ENCODE measurements at places on chromosomes 16 and 17.

- DNase-seq, result peak; percentile 66
These were observed 767 bp downstream of the SYNGR2 start for GRCh38 chr17:78168903-78169793.

GRCh38 chr16:12245921-12246720 lies 269.6 kb downstream of the SNX29 start:
- no peak for DNase-seq

- DNase-seq, result no peak
These were observed 2.5 kb downstream of the VASN start for GRCh38 chr16:4373909-4374742.

DNA sequence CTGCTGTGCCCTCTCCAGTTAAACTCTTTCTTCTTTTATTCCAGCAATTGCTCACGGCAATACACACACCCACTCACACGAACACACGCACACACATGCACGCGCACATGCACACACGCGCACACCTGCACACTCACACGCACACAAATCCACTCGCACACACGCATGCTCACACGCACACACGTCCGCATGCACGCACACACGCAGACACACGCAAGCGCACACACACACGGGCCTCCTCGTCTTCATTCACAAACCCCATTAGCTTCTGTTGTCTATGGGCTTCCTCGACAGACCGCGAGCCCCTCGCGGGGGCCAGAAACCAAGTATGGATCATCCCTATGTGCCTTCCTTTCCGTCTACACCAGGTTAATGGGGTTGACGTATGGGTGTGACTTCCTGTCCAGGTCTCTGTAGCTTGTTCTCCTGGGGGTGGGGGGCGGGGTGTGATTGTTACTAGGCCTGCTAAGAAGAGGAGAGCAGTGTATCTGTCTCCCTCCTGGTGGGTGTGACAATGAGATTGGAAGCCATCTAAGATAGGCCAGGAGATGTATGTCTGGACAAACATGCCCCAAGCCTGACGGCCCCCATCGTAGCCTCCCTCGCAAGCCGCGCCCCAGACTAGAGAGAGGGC lies 670 bp upstream of the CTF1 start:
- no peak for DNase-seq

DNA sequence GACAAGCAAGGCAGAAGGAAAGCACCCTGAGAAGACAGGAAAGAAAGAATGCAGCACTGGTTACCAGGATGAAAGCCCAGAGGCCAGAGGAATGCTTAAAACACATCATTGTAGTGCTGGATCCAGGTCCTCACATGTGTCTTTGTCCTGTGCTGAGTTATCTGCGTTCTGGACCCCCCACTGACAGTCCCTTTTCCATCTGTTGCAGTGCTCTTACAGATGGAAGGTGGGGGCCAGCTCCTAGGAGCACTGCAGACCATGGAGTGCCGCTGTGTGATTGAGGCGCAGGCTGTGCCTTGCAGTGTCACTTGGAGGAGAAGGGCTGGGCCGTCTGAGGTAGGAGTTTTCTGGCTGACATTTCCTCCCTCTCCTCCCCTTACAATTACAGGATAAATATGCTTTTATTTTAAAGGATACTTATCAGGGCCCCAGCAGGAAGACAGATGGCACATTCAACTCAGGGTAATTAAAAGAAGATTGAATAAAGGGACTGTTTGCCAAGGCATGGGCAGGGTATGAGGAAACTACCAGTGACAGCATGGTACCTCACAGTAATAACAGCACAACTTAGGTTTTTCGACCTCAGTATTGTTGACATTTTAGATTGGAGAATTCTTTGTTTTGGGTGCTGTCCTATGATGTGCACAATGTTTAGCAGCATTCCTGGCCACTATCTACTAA lies 3.0 kb downstream of the EME1 start:
- DNase-seq, result no peak

DNA sequence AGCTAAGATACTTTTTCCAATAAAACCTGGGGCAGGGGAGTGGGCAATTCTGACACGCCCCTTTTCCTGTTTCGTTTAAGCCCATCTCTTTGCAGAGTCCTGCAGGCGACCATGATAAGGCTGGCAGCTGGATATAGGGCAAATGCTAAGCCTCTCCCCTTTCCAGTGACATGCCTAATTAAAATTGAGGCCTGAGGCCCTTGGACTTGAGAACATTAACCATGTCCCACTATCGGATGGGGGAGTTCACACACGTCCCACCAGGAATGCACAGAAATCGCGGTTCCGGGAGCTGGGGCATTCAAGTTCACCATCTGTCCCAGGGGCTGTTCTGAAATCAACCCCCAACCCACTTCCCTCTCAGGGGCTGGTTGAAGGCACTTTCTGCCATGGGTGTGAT lies 109.2 kb upstream of the FOXF1 start:
- no peak for DNase-seq

- DNase-seq, result no peak
These were observed 362.3 kb upstream of the EEF2KMT start for GRCh38 chr16:5459863-5460262.

GRCh38 chr17:4587195-4587594 lies 2.9 kb downstream of the SMTNL2 start:
- DNase-seq, result no peak

GRCh38 chr17:56777859-56778258 lies 55.9 kb downstream of the C17orf67 start:
- no peak for DNase-seq

GRCh38 chr17:40980596-40980995 lies 3.5 kb downstream of the KRT40 start:
- no peak for DNase-seq

DNA sequence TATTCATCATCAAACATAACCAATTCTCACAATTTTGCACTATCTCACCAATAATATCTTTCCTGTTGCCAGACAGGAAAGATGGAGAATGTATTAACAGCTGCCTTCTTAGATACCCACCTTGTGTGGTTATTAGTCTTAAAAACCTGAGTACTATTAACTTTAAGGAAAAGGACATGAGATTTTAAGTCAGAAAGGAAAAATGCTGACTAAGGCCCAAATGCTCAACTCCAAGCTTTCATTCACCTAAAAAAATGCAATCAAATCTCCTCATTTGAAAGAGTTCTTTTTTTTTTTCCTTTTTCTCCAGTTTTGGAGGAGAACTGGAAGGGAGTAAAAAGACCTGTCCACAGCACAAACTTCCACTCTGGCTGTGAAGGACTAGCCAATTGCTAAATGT lies 61.3 kb upstream of the PHOSPHO1 start:
- no peak for DNase-seq

DNA sequence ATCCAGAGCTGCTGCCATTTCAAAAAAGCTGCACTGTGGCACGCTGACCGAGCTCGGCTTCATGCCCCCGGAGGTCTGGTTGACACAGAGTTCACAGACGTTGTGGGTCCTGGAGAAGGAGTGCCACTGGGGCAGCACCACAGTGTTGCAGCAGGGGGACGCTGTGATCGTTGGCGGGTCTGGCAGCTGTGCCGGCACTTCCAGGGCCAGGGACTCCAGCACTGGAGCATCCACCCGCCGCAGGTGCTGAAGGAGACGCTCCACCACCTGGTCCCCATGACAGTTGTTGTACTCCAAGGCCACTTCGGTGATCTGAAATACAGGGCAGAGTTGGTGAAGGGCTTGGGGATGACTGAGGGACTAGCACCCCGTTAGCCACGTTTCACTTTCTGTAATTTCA lies 23.5 kb downstream of the SNN start:
- DNase-seq, result no peak

Measured in activated CD4-positive, alpha-beta T cell treated with anti-CD3 and anti-CD28 coated beads for 48 hours (primary cell).